ENCODE measurements at places on chromosomes 3 and 15.

DNA sequence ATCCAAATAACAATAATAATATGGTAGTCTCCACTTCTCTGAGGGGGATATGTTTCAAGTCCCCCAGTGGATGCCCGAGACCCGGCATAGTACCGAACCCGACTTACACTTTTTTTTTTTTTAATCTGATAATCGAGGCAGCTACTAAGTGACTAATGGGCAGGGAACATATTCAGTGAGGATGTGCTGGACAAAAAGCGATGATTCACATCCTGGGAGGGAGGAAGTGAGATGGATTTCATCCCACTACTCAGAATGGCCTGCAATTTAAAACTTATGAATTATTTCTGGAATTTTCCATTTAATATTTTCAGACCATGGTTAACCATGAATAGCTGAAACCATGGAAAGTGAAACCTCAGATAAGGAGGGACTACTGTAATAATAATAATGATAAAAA lies 49.5 kb upstream of the SELENOK start:
- DNase-seq, result no peak

- DNase-seq, result no peak
Observed at GRCh38 chr3:194223951-194224350, 88.0 kb downstream of the HES1 start.

GRCh38 chr15:65326117-65326526 lies 21.6 kb downstream of the RNU5B-1 start:
- no peak for DNase-seq

GRCh38 chr15:81031203-81031602 lies 30.5 kb downstream of the TLNRD1 start:
- DNase-seq, result no peak

- DNase-seq, result peak; percentile 23
Observed at GRCh38 chr3:75176937-75177336, 487.2 kb upstream of the FRG2C start.

DNA sequence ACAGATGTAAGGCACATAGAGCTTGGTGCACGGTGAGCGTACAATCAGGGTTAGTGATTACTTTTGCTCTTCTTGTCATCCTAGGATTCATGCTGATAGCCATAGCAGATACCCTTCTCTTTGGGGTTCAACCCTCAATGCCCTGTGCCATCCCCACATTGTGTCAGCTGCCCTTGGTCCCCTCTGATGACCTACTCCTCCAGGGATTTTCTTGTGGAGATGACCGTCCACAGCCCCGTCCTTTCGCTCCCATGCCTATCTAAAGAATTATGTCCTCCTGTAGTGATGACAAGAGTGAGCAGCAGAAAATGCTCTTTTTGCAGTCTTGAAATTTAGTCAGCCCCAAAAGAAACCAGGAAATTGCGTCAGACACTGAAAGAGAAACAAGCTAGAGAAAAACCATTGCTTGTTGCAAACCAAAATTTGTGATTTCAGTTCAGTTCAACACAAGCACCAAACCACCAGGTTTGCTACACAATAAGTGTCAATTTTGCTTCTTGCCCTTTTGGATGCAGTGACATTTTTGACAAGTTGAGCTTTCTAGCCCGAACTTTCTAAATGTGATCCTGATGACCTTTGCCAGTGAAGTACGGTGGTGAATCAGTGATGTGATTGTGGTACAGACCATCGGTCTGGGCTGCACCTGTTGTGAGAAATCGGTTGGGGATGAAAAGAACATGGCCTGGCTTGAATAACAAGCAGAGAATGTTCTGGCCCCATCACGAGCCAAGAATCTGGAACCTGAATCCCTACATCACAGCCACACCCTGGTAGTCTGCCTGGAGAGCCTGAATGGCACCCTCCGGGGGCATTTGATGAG lies 41.3 kb downstream of the CMTM7 start:
- DNase-seq, result peak; percentile 80

DNA sequence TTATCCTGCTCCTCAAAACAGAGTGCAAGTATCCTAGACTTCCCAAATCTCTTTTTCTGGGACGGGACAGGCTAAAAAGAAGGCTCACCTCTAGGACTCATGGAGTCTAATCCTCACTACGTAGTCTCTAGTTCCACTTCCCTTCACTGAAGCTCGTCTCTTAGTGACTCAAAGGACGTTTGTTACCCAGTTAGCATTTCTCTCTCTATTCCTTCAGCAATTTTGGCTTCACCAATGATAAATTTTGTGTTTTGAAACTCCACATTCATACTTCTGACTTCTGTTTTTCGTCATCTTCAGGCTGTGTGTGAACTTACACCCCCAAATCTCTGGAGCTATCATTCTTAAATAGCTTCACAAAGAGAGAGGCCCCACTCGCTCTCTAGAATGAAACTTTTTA lies 627.1 kb downstream of the NAALADL2 start:
- DNase-seq, result peak; percentile 72

DNA sequence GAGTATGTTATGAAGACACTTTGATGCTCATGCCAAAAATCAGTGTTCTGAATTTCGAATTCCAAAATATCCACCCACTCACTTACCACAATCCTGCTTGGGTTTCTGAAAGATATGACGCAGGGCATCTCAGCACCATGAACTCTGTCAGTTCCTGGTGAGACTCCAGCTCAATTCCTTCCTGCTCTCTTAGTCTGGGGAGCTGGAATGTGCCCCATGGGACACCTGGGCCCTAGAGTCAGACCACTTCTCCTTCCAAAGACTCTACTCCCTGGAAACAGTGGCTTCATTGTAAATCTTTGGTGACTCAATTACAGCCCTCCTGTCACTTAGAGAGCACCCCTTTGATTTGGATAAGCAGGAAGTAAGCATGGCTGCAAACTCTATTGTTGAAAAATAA lies 50.5 kb downstream of the CD86 start:
- no peak for DNase-seq

DNA sequence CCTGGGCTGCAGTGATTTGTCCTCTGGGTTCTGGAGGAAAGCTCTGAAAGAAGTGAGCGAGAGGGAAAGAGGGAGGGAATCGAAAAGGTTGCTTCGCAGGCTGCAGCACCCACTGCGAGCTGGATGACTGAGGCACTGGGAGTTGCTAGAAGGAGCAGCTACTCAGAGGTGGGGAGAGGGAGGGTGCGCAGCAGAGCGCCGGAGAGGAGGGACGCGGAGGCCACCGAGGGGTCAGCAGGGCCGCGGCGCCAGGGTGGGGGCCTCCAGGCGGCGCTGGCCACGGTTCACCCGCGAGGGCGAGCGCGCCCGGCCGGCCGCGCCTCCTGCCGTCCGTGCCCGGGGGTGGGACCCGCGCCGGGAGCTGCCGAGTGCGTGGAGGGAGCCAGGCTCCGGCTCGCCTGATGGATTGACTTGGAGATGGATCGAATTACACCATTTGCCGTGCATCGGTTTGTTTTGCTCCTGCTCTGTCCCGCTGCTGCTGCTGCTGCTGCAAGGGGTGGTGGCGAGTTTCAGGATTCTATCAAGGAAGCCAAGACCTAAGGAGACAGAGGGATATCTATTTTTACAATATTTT lies at the start of gene SEMA6D:
SEMA6D (plus strand) TSS at position 470 of the 577 bp plus-strand sequence. CDS start 42,294 bp downstream, outside the sequence.
- DNase-seq, result no peak

DNA sequence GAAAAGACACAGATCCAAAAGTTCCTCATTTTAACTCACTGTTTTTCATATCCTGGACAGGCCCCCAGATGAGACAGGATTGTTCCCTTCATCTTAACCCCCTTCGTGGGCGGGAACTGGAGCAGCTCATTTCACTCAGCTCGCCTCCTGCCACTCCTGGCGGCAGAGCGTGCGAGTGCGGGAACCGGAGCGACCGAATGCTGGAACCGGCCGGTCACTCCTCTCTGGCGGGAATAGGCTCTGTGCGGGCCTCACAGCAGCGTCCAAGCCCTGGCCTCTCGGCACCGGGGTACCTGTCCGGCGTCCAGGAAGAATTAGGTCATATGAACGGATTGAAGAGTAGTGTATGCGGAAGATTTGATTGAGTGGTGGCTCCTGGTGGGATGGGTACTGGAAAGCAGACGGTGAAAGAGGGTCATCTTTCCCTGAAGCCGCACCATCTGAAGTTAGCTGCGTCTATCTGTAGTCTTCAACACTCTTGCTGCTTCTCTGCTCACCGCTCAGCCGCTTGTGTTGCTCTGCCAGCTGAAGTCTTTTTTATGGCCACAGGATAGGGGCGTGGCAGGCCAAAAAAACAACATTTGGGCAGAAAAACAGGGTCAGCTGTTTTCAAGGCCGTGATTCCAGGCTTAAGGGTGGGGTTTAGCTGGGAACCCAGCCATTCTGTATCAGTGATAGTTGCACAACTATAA lies 42.3 kb upstream of the FXR1 start:
- no peak for DNase-seq

DNA sequence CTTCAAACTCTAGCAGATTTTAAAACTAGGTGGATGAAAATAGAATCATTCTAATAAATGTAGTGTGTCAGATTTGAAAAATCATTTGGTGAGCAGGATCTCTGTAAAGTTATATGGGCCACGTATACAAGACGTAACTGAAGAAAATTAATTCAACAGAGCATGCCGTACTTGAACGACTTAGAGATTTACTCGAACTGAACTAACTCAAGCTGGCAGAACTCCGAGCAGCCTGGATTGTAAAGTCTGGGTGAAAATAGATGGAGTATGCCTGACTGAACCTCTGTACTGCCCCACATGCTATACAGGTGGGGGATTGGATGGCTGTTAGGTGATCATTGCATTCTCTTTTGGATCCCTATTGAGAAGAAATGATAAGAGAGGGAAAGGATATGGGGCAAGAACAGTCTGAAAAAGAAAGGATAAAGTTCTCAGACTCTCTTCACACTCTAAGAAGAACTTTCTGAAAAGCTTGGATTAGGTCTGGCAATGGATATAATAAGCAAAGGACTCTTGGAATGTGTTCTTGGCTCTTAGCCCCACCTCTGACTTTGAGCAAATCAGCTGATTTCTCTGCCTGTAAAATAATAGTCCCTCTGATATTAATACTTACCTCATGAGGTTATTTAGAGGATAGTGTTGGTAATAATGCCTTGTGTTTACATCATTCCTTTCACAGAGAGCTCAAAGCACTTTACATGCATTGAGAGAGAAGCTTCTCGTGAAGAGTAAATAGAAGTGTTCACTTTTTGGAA lies 147.5 kb downstream of the FILIP1L start:
- DNase-seq, result no peak

- no peak for DNase-seq
Observed at GRCh38 chr3:179881791-179882190, 154.9 kb downstream of the PEX5L start.

GRCh38 chr3:126153695-126154360 lies 26.6 kb downstream of the ALDH1L1 start:
- no peak for DNase-seq

DNA sequence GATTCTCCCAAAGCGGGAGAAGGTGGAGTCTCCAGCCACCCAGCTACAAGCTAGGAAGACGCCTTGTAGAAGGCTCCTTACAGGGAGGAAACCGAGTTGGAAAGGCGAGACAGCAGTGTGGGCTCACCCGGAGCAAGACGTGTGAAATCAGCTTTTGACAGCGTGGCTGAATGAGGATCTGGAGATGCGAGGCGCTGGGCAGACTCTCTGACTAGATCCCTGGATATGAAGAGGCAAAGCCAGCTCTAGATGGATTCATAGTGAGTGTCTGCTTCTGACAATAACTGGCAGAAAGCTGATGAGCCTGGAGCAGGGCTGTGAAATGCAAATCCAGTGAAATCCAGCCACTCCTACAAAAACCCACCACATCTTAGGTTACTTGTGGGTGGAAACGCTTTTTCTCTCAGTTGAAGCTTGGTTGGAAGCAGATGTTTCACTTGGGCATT lies 41.0 kb downstream of the GOLGA6A start:
- DNase-seq, result no peak

DNA sequence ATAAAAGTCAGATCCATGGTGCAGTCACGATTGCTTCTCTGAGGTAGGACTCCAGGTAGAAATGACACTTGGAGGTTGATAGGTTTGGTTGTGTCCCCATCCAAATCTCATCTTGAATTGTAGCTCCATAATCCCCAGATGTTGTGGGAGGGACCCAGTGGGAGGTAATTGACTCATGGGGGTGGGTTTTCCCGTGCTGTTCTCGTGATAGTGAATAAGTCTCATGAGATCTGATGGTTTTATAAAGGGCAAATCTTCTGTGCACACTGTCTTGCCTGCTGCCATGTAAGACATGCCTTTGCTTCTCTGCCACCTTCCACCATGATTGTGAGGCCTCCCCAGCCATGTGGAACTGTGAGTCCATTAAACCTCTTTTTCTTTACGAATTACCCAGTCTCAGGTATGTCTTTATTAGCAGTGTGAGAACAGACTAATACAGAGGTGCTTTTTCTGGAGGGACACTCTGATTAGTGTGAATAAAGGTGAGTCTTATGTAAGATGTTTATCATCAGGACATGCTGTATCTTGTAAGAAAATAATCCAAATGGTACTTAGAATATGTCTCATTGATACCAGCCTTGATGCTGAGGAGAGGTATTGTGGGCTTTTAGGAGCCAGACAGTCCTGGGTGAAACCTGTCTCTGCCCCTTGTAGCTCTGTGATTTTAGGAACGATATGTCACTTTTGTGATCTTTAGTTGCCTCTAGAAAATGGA lies 43.0 kb downstream of the SLCO3A1 start:
- DNase-seq, result no peak

- DNase-seq, result no peak
Observed at GRCh38 chr15:70153921-70154717, 56.4 kb upstream of the TLE3 start.

- DNase-seq, result no peak
Observed at GRCh38 chr3:70973558-70973957, 610.0 kb downstream of the FOXP1 start.

DNA sequence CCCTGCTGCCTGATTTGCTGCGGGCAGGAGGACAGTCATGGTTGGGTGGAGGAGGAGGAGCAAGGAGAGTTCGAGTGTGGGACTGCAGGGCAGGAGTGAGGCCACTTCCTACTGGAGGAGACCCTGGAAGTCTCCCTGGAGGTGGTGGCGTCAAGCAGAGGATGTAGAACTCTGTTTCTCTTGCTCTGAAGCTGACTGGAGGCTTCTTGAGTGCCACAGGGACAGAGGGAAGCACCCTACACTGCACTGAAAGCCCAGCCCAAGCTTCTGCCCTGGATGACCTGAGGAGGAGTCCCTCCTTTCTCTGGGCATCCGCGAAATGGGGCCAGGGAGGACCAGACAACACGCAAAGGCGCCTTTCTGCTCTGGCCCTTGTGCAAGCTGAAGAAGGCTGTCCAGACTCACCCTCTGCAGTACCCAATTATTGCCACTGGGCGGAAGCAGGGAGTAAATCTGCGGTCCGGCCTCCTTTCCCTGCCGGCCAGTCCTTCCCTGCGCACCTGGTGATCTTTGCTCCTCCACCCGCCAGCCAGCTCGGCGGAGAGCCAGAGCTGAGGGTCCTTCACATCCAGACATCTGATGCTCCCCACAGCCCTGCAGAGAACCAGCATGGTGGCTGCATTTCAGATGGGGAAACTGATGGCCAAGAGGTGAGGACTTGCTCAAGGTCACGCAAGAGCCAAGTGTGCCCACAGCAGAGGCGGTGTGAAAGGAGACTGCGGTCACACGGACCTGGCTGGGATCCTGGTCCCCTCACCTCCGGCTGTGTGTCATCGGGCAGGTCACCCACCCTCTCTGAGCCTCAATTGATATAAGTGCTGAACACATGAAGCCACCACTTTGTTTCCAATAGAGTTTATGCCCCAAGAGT lies 207.1 kb downstream of the TBC1D2B start:
- peak; percentile 65 for DNase-seq

- DNase-seq, result no peak
Observed at GRCh38 chr15:31361764-31362515, 35.3 kb downstream of the KLF13 start.

Data from GM12865 (cell line).